ENCODE measurements at places on chromosomes 2 and 18.

GRCh38 chr2:120620025-120620793 lies 115.5 kb upstream of the GLI2 start:
- DNase-seq, result no peak

DNA sequence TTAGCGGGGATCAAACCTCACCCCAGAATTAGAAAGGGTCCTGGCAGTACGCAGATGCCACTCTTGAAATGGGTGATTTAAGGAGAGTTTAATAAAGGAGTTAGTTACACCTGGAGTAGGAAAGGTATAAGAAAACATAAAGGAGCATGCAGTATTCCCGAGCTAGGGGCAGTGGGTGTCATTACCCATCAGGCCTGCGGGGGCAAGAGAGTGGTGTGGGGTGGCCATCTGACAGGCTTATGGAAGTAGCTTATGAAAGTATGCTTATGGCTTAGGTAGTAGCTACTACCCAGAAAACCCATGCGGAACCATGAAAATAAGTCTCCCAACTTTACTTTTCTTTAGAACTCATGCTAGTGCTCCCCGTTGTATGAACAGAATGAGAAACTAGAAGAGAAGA lies 568.9 kb upstream of the ACVR2A start:
- no peak for DNase-seq

DNA sequence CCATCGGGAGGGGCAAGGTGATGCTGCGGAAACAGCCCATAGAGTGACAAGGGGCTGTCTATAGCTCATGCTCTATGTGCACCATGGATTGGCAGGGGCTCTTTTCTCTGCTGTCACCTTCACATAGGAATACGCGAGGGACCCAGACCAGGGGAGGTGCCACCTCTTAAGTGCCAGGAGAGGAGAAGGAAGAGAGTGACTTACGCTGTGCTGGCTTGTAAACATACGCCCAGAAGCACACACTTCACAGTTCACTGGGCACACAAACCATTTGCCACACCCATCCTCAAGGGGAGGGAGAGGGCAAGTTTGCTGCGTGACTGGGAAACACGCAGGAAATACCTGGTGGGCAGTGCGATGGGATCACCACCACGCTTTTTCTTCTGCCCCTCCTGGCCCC lies 65.1 kb upstream of the GPR45 start:
- no peak for DNase-seq

- DNase-seq, result no peak
Measured at GRCh38 chr2:110770959-110771431, 38.6 kb downstream of the ACOXL start.

- DNase-seq, result no peak
Measured at GRCh38 chr2:232170396-232170795, 208.2 kb upstream of the ALPP start.

- no peak for DNase-seq
Measured at GRCh38 chr2:166568409-166568808, 74.4 kb upstream of the SCN7A start.

- no peak for DNase-seq
Measured at GRCh38 chr2:229335877-229336346, 64.8 kb upstream of the PID1 start.

Measured in erythroblast (primary cell).